ENCODE measurements at places on chromosomes 7 and 10.

GRCh38 chr10:51319173-51319435 is 244.8 kb downstream of the PRKG1 start:
- DNase-seq, result no peak

DNA sequence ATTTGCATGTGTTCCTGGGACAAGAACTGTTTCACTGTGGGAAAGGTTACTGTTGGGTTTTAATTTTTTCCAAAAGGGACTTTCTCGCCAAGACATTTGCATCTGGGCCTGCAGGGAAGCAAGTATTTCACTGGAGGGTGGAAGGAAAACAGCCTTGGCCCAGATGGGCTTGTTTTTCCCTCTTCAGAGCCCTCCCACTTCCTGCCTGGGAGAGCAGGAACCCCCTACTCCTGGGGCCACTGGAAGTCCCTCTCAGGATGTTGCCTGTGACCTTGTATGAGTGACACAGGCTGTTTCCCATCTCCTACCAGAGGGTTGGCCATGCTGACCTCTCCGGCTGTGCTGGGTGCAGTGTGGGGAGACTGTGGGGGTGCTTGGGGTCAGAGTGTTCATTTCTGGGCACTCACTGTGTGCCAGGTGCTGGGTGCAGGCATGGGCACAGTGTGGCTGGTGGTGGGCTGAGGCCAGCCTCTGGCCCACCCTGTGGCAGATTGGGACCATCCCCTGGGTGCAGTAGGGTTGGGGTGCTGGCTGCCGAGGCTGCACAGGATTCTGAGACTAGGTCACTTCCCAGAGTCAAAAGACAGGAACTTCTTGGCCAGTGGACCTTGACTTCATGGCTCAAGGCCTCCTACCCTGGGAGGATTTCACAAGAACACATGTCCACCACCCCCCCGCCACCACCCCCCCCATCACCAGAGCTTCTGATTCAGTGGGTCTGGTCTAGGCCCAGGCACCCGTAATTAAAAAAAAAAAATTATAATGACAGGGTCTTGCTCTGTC is 10.2 kb downstream of the TSPAN15 start:
- DNase-seq, result no peak

DNA sequence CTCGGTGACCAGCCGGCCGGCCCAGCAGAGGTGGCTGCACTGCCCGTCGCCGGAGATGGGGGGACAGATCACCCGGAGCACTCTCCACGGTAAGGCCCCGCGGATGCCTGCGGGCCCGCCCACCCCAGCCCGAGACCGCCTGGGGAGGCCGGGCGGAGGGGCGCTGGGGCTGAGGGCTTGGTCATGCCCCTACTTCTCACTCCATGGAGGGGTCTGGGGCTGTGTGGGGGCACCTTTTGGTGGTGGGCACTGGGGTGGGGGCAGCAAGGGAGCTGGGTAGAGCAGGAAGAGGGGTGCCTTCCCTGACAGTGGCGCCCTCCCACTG is 61.8 kb downstream of the NEURL1 start:
- DNase-seq, result no peak

DNA sequence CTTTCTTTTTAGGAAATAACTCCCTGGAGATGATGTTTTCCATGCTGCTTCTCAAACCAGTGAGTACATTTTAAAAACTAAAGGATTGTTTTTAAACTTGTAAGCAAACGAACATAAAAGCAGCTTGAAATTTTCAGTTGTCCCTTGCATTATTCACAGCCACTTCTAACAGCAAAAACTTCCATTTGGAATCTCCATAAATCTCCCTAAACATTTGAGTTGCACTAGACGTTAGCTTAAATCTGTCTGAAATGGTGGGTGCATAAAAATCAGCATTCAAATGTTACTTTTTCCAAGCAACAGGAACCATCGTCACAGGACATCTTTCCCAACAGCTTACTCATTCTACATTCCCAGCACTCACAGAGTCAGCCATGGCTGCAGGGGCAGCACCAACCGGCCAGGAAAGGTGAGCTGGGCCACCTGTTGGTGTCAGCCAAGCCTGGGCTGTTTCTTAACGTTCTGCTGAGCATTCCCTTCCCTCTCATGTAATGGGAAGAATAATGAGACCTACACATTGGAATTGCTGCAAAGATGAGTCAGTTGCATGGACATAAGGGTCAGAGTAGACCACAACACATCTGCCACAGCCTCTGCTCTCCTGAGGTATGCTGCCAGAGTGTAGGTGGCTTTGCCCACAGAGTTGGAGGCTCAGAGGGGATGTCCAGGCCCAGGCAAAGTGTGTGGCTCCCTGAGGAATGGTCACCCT is 163.2 kb downstream of the TNS3 start:
- DNase-seq, result no peak

GRCh38 chr7:10803720-10804119 is 170.0 kb upstream of the PHF14 start:
- no peak for DNase-seq

DNA sequence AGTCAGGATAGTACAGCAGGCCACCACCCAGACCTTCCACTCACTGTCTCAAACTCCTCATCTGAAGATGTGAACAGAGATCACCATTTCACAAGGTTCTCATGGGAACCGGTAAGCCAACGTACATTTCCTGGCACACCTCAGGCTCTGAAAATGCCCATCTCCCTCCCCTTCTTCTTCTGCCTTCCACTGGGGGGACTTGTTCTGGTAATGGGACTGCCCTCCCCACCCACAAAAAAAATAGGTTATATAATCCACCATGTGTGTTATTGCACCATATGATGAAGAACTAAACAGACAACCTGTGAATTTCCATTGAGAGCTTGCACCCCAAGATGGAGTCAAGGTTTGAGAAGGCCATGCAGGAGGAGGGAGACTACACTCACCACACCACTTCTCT is 42.1 kb upstream of the IKZF1 start:
- no peak for DNase-seq

GRCh38 chr10:74704629-74705357 is 121.6 kb upstream of the KAT6B start:
- DNase-seq, result no peak

- DNase-seq, result no peak
These were observed 249.9 kb downstream of the SKAP2 start for GRCh38 chr7:26614503-26614902.

DNA sequence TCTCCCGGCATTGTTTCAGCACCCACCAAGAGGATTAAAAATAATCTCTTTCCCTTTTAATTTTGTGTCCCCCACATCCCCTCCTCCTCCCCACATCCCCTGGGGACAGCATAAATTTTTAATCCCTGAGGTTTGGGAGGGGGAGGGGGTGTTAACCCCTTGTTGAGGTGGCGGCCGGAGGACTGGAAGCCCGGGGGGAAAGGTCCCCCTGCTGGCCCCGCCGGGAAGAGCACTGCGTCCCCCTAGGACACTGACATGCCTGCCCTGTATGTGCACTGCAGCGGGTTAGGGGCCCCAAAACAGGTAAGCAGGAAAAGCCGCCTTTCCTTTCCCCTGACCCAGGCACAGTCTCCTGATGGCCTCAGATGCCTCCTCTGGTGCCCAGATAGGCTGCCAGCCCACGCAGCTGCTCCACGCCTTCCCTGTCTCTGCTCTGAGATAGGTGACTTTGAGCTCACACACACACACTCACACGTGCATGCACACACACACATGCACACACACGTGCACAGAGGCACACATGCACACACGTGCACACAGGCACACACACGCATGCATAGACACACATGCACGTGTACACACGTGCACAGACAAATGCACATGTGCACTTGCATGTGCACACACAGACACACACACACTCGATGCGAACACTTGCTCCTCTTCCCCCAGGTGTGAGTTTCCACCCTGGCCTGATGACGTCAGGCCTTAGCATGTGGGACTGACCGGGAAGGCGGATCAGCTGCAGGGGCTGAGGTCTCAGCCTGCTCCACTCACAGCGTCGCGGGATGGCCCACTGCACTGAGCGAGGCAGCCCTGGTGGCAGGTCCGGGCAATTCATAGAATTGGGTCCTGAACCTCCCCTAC is 12.3 kb downstream of the CNPY1 start:
- no peak for DNase-seq

- no peak for DNase-seq
These were observed 111.2 kb upstream of the KIAA1217 start for GRCh38 chr10:24097751-24098207.

- no peak for DNase-seq
These were observed 255.4 kb upstream of the PITRM1 start for GRCh38 chr10:3427950-3428354.

GRCh38 chr7:12552876-12553275 is 17.6 kb upstream of the SCIN start:
- no peak for DNase-seq

DNA sequence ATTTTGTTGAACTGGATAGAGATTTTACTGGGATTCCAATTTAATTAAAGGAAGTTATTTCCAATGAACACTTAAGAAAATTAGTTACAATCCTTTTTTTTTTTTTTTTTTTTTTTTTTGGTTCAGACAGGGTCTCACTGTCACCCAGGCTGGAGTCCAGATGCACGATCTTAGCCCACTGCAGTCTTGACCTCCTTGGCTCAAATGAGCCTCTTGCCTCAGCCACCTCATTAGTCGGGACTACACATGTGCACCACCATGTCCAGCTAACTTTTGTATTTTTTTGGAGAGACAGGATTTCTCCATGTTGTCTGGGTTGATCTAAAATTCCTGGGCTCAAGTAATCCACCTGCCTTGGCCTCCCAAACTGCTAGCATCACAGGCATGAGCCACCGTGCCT is 2.5 kb upstream of the ARL5B start:
- no peak for DNase-seq

- DNase-seq, result no peak
These were observed 12.6 kb upstream of the DNAJC1 start for GRCh38 chr10:22016046-22016705.

DNA sequence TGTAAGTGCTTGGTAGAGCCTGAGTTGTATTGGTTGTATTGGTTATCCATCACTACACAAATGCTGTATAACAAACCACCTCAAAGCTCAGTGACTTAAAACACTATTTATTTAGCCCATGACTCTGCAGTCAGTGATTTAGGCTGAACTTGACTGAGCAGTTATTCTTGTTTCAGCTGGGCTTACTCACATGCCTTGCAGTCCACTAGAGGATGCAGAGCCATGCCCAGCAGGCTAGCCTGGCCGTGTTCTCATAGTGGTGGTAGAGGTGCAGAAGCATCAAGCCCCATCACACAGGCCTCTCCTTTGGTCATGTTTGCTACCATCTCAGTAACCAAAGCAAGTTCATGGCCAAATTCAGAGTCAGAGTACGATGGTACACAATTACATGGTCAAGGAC is 43.9 kb downstream of the LUC7L2 start:
- no peak for DNase-seq

DNA sequence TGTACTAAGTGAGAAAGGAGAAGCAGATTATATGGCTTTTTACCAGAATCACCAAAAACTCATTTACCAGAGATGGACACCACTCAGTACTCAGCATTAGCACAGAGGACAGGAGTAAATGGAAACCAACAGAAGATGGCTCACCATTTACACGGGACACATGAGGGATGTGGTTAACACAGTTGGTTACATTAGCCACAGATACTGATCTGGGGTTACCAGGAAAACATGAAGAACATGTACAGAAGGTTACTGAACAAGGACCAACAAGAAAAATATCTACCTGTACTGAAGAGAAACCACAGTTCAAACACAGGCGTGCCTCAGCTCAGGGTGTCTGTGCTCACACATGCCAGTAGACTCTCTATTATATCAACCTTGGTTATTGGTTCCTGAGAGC is 1285.8 kb upstream of the SORCS1 start:
- DNase-seq, result no peak

- DNase-seq, result no peak
These were observed 675.6 kb downstream of the REEP3 start for GRCh38 chr10:64196638-64197315.

DNA sequence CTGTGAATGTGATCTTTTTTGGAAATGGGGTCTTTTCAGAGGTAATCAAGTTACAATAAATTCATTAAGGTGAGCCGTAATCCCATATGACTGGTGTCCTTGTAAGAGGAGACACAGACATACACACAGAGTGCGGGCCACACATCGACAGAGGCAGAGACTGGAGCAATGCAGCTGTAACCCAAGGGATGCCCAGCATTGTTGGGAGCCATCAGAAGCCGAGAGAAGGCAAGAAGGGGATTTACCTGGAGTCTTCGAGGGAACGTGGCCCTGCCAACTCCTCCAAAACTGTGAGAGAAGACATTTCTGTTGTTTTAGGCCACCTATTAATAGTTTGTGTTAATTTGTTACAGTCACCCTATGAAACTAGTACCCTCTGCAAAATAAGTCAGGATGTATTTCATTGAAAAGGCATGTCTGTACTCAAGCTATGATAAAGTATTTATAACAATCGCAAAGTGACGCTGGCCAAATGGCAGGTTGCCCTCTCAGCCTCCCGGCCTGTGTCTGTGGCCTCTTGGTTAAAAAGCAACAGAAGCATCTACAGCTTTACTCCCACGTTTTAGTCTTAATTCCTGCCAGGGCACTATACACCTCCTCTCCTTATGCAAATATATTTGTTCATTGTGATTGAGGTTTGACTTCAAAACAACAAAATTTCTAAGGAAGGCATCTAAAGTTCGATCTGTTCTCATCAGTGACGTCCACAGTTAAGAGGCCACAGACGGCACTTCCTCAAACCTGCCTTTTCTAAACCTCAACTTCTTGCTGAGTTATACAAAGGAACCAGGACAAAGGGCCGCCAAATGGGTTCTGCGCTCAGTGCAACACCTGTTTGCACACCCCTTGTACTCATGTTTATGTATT is 46.8 kb downstream of the HIPK2 start:
- DNase-seq, result no peak

DNA sequence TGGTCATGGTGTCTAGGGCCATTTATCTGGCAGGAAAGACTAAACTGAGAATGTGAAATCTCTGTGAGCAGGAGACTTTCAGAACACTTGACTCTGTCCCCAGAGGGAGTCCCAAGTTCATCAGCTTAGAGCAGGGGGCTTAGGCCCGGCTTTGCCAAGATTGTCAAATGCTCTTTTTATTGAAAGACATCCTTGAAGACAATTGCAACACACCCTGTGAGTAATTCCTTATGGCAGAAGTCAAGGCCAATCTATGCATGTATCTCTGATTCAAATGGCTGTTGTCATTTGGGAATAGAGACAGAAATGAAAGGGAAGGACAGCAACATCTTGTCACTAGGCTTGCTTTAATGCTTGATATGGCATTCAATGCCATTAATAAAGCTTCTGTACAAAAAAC is 33.7 kb downstream of the BAMBI start:
- no peak for DNase-seq

- no peak for DNase-seq
These were observed 593 bp downstream of the CDK13 start for GRCh38 chr7:39950473-39951225.

- DNase-seq, result no peak
These were observed 240.6 kb upstream of the KIAA1217 start for GRCh38 chr10:23968301-23968700.

GRCh38 chr7:14381936-14382335 is 392.5 kb upstream of the ETV1 start:
- no peak for DNase-seq

DNA sequence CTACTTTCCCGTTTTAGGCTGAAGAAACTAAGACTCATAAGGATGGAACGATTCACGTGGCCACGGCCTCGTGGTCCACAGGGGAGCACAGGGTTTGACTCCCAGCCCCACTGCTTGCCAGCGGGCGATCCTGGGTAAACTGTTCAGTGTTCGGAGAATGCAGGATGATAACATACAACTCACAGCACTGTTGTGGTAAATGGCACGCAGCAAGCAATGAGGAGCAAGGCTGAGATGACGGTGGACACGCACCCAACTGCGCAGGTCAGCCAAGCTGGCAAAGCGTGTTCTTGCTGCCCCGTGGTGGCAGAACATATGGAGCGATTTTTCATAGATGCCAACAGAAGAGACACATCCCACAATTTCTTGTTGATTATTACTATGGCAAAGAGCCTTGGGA is 272.7 kb downstream of the DNAJB6 start:
- no peak for DNase-seq
